ENCODE measurements at places on chromosomes 1 and 21. TPM values are rescaled to one million over a fixed set of nuclear protein-coding genes. Genes with fewer than 3 reads are reported as not detected.
A peak's percentile ranks its signal among the peaks of the same experiment; 100 is the strongest.

The CD1C gene
- total RNA-seq = 0.45 TPM

The CBR3 gene
- 17.2 TPM for total RNA-seq

DNA sequence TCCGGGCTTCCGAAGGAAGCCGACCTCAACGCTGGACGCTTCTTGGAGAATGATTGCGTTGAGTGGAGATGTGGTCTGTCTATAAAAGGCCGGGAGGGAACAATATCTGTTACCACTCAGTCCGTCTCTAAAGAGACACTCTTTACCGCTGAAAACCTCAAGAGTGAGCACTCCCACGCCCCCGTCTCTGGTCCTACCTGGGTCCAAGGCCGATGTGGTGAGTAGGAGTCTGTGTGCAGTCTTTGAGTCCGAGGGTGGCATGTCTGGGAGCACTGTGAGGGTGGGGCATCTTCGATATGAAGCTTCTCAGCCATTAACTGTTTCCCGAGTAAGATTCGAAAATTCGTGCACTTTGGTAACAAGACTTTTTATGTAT is 576 bp downstream of the ZFP69 start:
- peak overlapping the region; percentile 75 for H3K4me3 ChIP-seq
- peak overlapping the region; percentile 45 for H3K27ac ChIP-seq
- peaks cover 42% of the 10 kb centered on the region for H3K36me3 ChIP-seq
- H3K27me3 ChIP-seq = no peaks in the 10 kb centered on the region
- DNase-seq = peak; percentile 67

The CFAP57 gene
- not detected for total RNA-seq

DNA sequence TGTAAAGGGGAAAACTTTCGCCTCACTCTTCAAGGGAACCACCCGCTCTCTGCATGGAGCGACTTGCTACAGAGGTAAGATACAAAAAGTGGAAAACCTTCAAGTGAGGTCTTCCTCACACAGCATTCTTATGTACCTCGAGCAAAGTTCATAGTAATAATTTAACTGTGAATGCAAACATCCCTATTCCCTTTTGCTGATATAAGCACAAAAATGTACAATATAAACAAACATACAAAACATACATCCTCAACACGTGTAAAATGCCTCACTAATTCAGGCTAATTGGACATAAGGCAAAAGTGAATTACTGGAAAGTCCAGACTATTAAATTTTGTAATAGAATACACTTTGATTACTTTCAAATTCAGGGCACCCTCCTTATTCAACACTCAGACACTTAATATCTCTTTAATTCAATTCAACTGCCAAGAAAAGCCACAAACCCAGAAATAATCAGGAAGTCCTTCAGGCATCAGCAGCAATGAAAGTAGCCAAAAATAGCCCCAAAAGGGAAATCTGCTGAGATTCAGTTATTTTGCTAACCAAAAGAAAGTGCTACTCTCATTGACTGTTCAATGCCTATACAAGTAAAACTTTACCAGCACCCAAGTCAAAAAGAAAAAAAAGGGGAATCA is 15.2 kb upstream of the LMX1A start:
- no peak overlapping the region for H3K27ac ChIP-seq
- peaks cover 68% of the 10 kb centered on the region for H3K27me3 ChIP-seq
- DNase-seq = no peak
- H3K36me3 ChIP-seq = no peaks in the 10 kb centered on the region
- peaks cover 6% of the 10 kb centered on the region for H3K4me1 ChIP-seq

- peaks cover 4% of the 10 kb centered on the region for H3K4me1 ChIP-seq
- H3K36me3 ChIP-seq = no peaks in the 10 kb centered on the region
- peaks cover 71% of the 10 kb centered on the region for H3K27me3 ChIP-seq
- H3K27ac ChIP-seq = no peak overlapping the region
- peak overlapping the region; percentile 77 for H3K4me3 ChIP-seq
Observed at GRCh38 chr1:76868154-76868882, 1.0 kb downstream of the ST6GALNAC5 start.

GRCh38 chr21:14683063-14683462 is 136.9 kb upstream of the SAMSN1 start:
- H3K27me3 ChIP-seq = no peaks in the 10 kb centered on the region
- H3K27ac ChIP-seq = no peak overlapping the region
- H3K4me3 ChIP-seq = no peak overlapping the region
- DNase-seq = no peak
- H3K4me1 ChIP-seq = peaks cover 41% of the 10 kb centered on the region

GRCh38 chr1:230753191-230753585 is 6.0 kb downstream of the CAPN9 start:
- peaks cover 4% of the 10 kb centered on the region for H3K4me1 ChIP-seq
- no peak overlapping the region for H3K27ac ChIP-seq
- H3K27me3 ChIP-seq = no peaks in the 10 kb centered on the region
- H3K36me3 ChIP-seq = no peaks in the 10 kb centered on the region
- no peak for DNase-seq
- H3K4me3 ChIP-seq = peak overlapping the region; percentile 71

DNA sequence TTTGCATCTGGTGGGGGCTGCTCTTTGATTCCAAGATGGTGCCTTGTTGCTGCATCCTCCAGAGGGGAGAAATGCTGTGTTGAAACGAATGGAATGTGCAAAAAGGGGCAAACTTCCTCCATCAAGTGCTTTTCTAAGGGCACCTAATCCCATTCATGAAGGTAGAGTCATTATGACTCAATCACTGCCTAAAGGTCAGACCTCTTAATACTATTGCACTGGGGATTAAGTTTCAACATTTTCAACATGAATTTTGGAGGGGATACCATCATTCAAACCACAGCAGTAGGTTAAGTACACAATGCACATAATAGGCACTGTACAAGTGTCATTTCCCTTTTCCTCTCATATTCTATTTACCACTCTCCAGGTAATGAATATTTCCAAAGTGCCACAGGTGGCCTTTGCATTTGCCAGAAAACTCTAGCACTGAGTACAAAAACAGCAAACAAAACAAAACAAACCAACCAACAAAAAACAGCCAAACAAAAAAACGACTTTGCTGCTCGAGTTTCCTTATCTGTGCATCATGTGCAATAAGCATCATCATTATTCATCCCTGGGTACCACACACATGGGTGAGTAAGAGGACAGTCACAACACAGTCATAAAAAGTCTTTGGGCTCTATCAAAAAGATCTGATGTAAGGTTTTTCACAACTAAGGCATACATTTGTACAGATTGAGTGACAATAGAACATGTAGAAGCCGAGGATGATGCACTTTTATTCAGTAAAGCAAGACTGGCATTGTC is 42.5 kb downstream of the IFI44 start:
- H3K27me3 ChIP-seq = peaks cover 38% of the 10 kb centered on the region
- H3K4me1 ChIP-seq = no peaks in the 10 kb centered on the region
- H3K4me3 ChIP-seq = no peak overlapping the region
- no peaks in the 10 kb centered on the region for H3K36me3 ChIP-seq
- no peak overlapping the region for H3K27ac ChIP-seq

- H3K4me1 ChIP-seq = peaks cover 8% of the 10 kb centered on the region
- H3K36me3 ChIP-seq = no peaks in the 10 kb centered on the region
- H3K27ac ChIP-seq = no peak overlapping the region
- H3K27me3 ChIP-seq = peaks cover 56% of the 10 kb centered on the region
- peak; percentile 71 for DNase-seq
Observed at GRCh38 chr1:112509005-112509659, 367 bp downstream of the WNT2B start.

All from activated CD4-positive, alpha-beta T cell treated with anti-CD3 and anti-CD28 coated beads, Interleukin-2, amount 10 ng/mL, durations not matched to agents 24 days and 14 days (primary cell).